Colonic mucosa (tissue), 4 donors: ENCODE measurements at places on chromosomes 5 and 9. TPM values are rescaled to one million over a fixed set of nuclear protein-coding genes. Genes with fewer than 3 reads are reported as not detected.

CCNG1 gene
- total RNA-seq = 265 TPM

RGS7BP gene
- 0.35 TPM for total RNA-seq

DNA sequence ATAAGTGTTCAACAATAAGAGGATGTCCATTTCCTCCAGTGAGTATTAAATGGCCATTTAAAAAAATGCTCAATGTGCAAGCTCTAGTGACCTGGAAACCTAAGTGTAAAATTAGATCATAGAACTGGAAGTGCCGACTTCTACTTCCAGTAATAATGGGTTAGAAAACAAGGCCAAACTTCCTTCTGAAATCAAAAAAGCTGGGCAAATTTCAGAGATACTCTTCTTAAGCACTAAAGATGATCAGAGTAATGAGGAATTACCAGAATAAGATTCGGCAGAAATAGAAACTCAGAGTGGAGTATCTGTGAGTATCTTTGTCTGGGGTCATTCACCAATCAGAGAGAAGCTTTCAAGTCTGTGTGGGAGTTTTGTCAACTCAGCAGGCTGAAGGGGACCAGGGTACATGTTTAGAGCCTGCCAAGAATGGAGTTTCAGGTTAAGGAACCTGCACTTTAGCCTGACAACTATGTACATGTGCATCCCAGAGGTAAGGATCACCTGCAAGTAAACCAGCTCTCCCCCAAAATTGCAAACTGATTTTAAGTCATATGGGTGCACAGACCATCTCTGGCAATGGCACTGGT, 17.1 kb downstream of the FCN2 start:
- no peak for DNase-seq

DNA sequence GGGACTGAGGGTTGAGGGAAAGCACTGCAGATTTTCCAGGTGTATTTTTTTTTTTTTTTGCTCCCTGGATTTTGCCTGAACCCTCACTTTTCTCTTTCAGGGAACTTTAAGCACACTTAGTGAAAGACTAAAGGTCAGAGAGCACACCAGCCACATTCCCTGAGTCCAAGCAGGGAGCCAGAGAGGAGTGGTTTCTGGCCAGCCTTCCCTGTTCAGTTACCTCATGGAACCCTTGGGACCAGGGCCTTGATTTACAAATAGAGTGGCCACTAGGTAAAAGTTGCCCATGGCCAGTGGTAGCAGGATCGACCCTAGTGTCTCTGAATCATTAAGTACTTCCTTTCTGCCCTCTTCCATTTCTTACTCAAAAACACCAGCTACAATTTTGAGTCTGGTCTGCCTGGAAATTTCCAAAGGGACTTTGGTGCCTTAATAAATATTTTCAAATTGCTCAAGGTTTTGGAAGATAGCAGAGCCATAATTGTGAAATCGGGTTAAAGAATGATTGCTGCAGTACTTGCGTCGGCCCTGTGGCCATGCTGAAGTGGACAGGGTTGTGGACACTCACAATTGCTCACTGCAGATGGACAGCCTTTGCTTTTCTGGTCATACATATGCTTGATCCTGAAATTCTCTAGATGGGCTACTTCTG, 14.5 kb downstream of the PALM2AKAP2 start:
- no peak for DNase-seq

- no peak for DNase-seq
Measured at GRCh38 chr5:94086194-94086593, 344.8 kb upstream of the POU5F2 start.

GRCh38 chr5:38845526-38846378, at the start of gene OSMR:
TSS of gene OSMR (plus strand) at chr5:38846012. CDS start at chr5:38869045, 23,033 bp downstream.
- DNase-seq = peak; percentile 70
